Heart left ventricle (tissue), 16 donors: ENCODE measurements at places on chromosomes 5 and 9. TPM values are rescaled to one million over a fixed set of nuclear protein-coding genes. Genes with fewer than 3 reads are reported as not detected.

Gene CCDC192
- 0.42 TPM for polyA plus RNA-seq

Gene LRRC19
- not detected for polyA plus RNA-seq

Gene IRX4
- polyA plus RNA-seq: 13.1 TPM

Gene TRIM7
- 11.0 TPM for polyA plus RNA-seq

Gene TMEM252
- polyA plus RNA-seq: not detected

Gene CCDC180
- 0.55 TPM for polyA plus RNA-seq

Gene NFIL3
- polyA plus RNA-seq: 33.3 TPM
